ENCODE measurements at places on chromosomes 7 and 10. TPM values are rescaled to one million over a fixed set of nuclear protein-coding genes. Genes with fewer than 3 reads are reported as not detected.
A peak's percentile ranks its signal among the peaks of the same experiment; 100 is the strongest.

Gene ZC3HAV1L
- 0.75 TPM for total RNA-seq

Gene PON1
- not detected for total RNA-seq

Gene MTERF1
- 19.0 TPM for total RNA-seq

GRCh38 chr7:148814922-148815559 lies 69.0 kb downstream of the EZH2 start:
- DNase-seq, result no peak
- no peaks in the 10 kb centered on the region for H3K27me3 ChIP-seq

DNA sequence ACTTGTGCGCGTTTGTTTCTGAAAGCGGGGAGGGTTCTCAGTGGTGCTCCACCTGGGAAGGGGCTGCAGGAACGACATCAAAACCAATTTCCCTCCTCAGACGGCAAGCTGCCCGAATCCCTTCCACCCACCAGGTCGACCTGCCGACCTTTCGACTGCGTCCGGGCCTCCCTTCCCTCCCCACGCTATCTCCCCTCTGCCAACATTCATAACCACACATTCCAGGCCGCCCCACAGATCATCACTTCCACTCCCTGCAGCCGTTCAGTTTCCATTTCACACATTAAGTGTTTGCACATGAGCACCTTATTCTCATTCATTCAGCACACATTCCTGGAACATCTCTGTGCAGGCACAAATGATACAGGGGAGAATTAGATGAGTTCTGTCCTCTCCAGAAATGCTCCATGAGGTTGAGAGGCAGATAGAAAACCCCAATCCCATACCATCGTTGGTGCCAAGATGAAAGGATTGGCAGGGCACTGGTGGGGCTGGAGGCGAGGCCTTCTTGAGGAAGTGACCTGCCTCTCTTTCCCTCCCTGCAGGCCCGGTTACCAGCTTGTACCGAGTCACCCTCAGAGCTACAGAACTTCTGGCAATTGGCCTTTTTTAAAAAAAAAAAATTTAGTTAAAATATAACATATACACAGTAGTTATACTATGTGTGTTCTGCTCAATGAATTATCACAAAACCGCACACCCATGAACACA lies 70.0 kb downstream of the MINDY4 start:
- H3K27me3 ChIP-seq, result no peaks in the 10 kb centered on the region
- H3K4me3 ChIP-seq, result no peak overlapping the region
- no peak for DNase-seq
- H3K4me1 ChIP-seq, result no peaks in the 10 kb centered on the region
- no peaks in the 10 kb centered on the region for H3K36me3 ChIP-seq

DNA sequence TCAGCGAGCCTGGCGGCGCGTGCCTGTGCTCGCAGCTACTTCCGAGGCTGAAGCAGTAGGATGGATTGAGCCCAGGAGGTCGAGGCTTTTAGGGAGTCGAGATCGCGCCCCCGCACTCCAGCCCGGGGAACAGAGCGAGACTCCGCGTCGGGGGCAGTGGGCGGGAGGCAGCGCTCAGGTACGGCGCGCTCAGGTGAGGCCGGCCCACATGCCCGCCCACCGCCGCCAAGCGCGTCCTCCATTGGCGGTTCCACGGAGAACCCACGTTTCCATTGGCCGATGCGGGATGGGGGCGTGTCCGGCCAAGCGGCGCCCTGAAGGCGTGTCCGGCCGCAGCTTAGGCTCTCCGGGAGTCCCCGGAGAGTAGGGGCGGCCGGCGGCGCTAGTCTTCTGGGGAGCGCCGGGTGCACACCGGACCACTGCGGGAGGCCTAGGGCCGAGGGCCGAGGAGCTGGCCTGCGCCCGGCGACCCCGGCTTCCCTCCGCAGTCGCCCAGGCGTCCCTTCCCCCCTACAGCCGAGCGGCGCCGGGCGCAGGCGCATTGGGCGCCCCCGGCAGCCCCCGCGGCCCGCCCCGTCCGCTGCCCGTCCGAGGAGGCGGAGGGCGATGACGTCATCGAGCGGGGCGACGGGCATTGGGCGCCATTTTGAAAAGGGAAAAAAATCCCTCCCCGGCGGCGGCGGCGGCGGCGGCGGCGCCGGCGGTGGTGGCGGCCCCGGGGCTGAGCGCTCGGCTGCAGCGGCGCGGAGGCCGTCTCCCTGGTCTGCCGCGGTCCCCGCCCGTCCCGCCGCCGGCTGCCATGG lies at the start of gene PPP2R2D:
TSS of gene PPP2R2D (plus strand) at position 659 of the 803 bp plus-strand sequence. CDS start at position 800, 141 bp downstream.
- DNase-seq, result peak; percentile 96
- H3K4me3 ChIP-seq, result peak within 1 kb of the TSS; percentile 55
- H3K36me3 ChIP-seq, result no peaks in the 10 kb centered on the region
- H3K4me1 ChIP-seq, result peaks cover 75% of the 10 kb centered on the region
- H3K27ac ChIP-seq, result peak within 1 kb of the TSS; percentile 78

Gene SERPINE1
- 0.48 TPM for total RNA-seq

GRCh38 chr10:45235798-45236220 lies 79.6 kb downstream of the OR13A1 start:
- DNase-seq, result no peak
- peaks cover 2% of the 10 kb centered on the region for H3K27me3 ChIP-seq
- no peaks in the 10 kb centered on the region for H3K36me3 ChIP-seq
- H3K27ac ChIP-seq, result no peak overlapping the region

Gene PTPN20
- 0.78 TPM for total RNA-seq

GRCh38 chr7:90972906-90973550 lies 291.2 kb upstream of the FZD1 start:
- no peaks in the 10 kb centered on the region for H3K27me3 ChIP-seq
- no peaks in the 10 kb centered on the region for H3K36me3 ChIP-seq
- no peak overlapping the region for H3K4me3 ChIP-seq
- no peaks in the 10 kb centered on the region for H3K4me1 ChIP-seq
- DNase-seq, result no peak

Gene CTAGE4
- 0.40 TPM for total RNA-seq

Gene TAC1
- total RNA-seq, result not detected

GRCh38 chr7:151289891-151290290 lies 41.4 kb upstream of the SMARCD3 start:
- H3K4me1 ChIP-seq, result no peaks in the 10 kb centered on the region
- no peak overlapping the region for H3K27ac ChIP-seq
- H3K36me3 ChIP-seq, result no peaks in the 10 kb centered on the region
- no peak overlapping the region for H3K4me3 ChIP-seq

- no peaks in the 10 kb centered on the region for H3K36me3 ChIP-seq
- no peaks in the 10 kb centered on the region for H3K27me3 ChIP-seq
- H3K4me1 ChIP-seq, result no peaks in the 10 kb centered on the region
- H3K4me3 ChIP-seq, result no peak overlapping the region
- DNase-seq, result no peak
These were observed 33.1 kb downstream of the DENND2A start for GRCh38 chr7:140607441-140607989.

GRCh38 chr7:99990460-99990852 lies 14.6 kb upstream of the AZGP1 start:
- H3K4me1 ChIP-seq, result peaks cover 5% of the 10 kb centered on the region
- no peak for DNase-seq
- H3K4me3 ChIP-seq, result no peak overlapping the region
- H3K27ac ChIP-seq, result no peak overlapping the region
- no peaks in the 10 kb centered on the region for H3K36me3 ChIP-seq

- H3K36me3 ChIP-seq, result no peaks in the 10 kb centered on the region
- no peak for DNase-seq
- no peak overlapping the region for H3K4me3 ChIP-seq
- H3K4me1 ChIP-seq, result no peaks in the 10 kb centered on the region
- peaks cover 3% of the 10 kb centered on the region for H3K27me3 ChIP-seq
These were observed 254.2 kb upstream of the ZNF32 start for GRCh38 chr10:43902842-43903241.

Gene AQP1
- 0.50 TPM for total RNA-seq

DNA sequence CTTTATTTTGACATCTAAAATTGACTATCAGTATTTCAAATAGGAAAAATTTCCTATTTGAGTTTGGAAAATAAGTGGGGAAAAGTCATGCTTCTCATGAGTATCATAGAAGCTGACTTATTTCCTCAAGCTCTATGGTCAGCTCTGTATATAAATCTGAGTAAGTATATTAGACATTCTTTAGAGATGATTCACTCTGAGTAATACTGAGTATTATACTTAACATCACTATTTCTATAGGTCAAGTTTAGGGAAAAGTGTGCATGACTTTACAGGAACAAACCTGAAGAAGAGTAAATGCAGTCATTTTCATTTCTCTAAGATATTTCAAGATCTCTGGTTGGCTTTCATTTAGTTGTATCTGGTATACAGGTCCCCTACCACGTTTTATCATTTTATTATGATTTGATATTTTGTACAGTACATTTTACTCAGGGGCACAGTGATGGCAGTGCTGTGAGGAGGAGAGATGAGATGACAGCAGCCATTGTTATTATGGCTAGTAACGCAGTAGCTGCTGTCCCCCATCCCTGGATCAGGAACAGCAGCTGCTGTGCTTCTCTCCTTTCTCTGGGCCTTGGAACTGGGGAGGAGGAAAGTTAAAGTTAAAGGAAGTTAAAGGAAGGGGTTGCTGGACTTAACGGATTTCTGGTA lies 15.2 kb downstream of the SND1 start:
- H3K4me3 ChIP-seq, result no peak overlapping the region
- H3K27me3 ChIP-seq, result no peaks in the 10 kb centered on the region
- peaks cover 2% of the 10 kb centered on the region for H3K36me3 ChIP-seq

DNA sequence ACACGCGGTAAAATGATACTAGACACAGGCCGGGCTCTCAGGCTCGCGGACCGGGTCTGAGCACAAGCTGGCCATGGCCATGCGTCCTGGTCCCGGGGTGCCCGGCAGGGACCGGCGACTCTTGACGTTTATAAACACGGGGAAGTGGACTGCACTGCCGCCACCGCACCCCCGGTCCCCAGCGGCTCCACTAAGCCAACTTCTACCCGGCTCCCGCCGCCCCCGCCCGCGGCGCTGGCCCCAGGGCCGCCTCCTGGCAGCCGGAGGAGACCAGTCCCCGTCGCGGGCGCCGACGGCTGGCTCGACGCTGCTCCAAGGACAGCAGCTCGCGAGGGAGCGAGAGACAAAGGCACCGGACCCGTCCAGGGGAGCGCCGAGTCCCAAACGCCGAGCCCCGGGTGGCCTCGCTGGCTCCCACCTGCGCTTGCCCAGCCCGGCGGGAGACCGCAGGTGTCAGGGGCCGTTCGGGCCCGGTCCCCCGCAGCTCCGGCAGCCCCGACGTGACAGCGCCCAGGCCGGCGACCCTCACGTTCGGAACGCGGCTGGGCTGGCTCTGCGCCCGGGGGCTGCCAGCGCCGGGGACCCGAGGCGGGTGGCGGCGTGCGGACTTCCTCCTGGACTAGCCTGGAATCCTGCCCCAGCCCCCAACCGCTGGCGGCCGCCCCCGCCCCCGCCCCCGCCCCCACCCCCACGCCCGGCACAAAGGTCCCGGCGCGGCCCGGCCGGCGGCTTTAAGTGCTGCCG lies 517 bp downstream of the ITGB1 start:
- no peaks in the 10 kb centered on the region for H3K27me3 ChIP-seq
- peaks cover 2% of the 10 kb centered on the region for H3K36me3 ChIP-seq
- H3K4me3 ChIP-seq, result peak overlapping the region; percentile 64
- peak overlapping the region; percentile 45 for H3K27ac ChIP-seq

DNA sequence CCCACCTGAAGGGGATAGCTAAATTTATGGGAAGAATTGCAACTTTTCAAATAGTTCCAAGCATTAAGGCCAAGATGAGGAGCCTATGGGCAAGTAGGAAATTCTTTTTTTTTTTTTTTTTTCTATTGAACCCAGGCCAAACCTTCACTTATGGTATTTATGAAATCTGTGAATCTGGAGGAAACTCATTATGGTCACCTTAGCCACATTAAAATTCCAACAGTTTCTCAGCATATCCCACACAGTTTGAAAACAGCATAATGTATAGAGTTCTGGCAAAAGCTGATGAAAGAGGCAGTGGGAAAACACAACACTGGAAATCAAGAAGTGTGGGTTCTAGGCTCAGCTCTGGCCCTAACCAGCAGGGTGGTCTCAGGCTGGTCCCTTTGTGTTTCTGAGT lies 236.9 kb downstream of the PTEN start:
- no peak overlapping the region for H3K4me3 ChIP-seq
- DNase-seq, result no peak
- H3K4me1 ChIP-seq, result no peaks in the 10 kb centered on the region

DNA sequence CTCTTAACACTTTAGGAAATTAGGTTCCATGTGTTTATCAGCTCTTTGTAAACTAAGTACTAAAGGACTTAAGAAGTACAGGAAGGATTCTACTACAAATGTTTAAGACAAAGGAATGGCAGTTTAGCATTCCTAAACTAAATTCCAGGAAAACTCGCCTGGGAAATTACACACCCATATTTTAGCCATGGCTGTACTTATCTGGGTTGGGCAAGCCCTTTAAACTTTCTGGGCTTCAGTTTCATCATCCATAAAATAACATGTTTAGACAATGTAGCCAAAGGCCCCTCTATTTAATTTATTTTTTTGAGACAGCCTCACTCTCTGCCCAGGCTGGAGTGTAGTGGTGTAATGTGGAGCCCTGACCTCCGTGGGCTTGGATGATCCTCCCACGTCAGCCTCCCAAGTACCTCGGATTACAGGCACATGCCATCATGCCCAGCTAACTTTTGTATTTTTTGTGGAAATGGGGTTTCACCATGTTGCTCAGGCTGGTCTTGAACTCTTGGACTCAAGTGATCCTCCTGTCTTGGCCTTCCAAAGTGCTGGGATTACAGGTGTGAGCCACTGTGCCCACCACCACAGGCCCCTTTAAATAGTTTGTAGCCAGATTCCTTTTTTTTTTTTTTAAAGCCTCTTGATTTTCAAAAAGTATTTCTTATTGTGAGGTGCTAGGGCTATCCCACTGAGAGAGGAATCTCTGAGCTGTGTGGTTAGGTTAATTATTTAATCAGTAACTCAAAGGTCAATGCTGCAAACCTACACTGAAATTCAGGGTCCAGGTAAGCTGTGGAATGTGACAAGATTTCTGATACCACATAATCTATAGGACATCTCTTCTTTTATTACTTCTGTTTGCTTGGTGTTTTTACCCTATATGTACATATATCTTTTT lies 32.1 kb downstream of the TMEM60 start:
- H3K4me1 ChIP-seq, result no peaks in the 10 kb centered on the region
- H3K27ac ChIP-seq, result no peak overlapping the region
- no peak overlapping the region for H3K4me3 ChIP-seq
- H3K36me3 ChIP-seq, result peaks cover 25% of the 10 kb centered on the region
- H3K27me3 ChIP-seq, result no peaks in the 10 kb centered on the region

GRCh38 chr7:7996568-7996967 lies 28.0 kb downstream of the GLCCI1 start:
- H3K4me3 ChIP-seq, result no peak overlapping the region
- H3K27me3 ChIP-seq, result no peaks in the 10 kb centered on the region
- H3K4me1 ChIP-seq, result peaks cover 8% of the 10 kb centered on the region

Measured in natural killer cell (primary cell).